ENCODE measurements at places on chromosomes 4 and X.

DNA sequence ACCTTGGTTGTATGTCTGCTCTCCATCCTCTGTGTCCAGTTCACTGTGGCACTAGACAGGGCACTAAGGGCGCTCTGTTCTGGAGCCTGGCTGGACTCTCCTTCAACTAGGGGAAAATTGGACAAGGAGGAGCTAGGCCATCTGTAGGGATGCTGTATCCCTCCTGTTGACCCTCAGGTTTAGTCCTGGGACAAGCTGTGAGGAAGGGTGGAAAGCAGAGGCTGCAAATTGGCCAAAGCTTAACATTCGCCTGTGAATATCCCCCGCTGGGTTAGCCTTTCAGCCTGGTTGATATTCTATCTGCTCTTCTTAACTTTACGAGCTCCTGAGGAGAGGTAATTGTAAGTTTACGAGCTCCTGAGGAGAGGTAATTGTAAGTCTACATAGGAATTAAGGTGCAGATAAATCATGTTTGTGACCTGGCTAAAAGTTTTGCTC, 64.4 kb upstream of the ENPEP start:
- no peak for DNase-seq

DNA sequence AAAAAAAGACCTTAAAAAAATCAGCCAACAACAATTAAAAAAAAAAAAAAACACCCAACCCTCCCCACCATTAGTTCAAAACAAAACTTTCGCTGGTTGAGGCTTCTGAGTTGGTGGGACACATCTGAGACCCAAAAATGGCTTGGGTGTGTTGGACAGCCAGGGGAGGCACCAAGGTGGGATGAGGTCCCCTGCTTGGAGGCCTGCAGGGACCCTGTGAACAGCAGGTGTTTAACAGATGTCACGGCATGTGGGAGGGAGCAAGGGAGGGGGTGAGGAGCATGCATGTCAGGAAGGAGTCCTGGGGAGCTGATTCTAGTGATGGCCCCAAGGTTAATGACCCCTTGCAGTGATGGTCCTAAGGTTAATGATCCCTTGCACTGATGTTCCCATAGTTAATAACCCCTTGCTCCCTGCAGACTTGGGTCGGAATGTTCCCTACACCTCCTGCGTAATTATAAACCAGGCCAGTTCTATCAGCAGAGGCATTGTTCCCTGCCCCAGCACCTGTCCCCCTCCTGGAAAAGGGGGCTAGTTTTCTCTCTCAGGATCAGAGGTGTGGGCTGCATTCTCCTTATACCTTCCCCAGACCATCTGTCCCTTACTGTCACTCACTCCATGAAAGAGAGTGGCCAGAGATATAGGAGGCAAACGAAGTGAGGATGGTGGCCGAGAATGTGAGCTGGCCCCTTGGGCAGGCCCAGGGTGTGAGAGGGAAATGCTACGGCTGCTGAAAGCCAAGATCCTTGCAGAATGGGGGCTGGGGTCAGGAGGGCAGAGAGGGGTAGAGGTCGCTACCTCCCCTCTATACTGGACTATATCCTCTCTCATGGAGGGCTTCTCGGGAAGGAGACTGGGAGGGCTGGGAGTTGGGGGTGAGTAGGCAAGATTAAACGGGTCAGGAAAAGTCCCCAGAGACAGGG, 2.3 kb upstream of the FOXP3 start:
- no peak for DNase-seq

GRCh38 chrX:19990151-19990555, 708 bp downstream of the BCLAF3 start:
- no peak for DNase-seq

DNA sequence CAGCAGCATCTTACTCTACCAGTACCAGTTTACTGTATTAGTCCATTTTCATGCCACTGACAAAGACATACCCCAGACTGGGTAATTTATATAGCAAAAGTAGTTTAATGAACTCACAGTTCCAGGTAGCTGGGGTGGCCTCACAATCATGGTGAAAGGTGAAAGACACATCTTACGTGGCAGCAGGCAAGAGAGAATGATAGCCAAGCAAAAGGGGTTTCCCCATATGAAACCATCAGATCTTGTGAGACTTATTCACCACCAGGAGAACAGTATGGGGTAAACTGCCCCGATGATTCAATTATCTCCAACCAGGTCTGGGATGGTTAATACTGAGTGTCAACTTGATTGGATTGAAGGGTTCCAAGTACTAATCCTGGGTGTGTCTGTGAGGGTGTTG, 69.3 kb downstream of the YIPF6 start:
- DNase-seq = no peak

DNA sequence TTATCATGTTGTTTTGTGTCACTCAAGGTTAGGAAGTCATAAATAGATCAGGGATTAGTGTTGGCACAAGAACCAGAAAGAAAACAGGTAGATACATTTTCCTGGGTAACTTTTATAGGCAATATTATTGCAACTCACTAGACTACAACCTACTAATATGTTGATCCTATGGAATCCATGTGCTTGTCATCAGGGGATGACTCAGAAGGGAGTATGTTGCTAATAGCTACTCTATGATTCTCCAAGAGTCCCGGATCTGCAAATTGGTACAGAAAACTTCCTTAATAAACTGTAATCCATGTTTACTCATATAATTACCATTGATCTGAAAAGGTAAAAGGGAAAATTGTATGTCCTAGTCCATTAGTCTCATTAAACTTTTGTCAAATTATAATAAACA, 11.7 kb upstream of the GNRHR start:
- no peak for DNase-seq

- no peak for DNase-seq
These were observed 135.7 kb downstream of the GPC3 start for GRCh38 chrX:133849676-133850075.

- DNase-seq = no peak
These were observed 33.4 kb downstream of the TBL1X start for GRCh38 chrX:9498236-9498635.

- DNase-seq = no peak
These were observed 11.7 kb upstream of the PTTG2 start for GRCh38 chr4:37948542-37948941.

Data from Kasumi-1 (cell line).